HFF-Myc (cell line): ENCODE measurements at places on chromosomes 2 and 18.

DNA sequence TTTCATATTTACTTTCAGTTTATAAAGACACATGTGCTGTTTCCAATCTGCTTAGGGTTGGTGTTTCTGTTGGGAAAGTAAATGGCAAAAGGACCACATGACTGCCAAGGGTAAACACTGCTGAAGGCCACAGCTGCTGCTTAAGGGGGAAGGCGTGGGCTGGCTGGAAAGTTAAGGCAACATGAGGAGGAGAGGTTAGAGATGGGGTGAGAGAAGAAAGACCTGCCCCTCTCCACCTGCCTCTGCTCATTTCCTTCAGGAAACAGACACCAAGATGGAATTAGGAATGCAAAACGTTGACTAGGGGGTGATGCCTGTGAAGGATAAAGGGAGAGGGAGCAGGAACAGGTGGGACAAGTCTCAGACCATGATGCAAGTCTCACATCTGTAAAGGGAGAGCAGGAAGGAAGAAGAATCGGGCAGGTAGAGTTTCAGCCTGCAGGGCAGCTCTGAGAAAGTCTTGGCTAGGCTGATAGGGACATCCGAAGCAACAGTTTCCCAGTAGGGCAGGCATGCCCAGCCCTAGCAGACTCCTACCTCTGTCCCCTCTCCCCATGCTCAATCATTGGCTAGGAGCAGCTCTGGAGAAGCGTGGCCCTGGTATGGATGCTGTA is 86.0 kb downstream of the CDC42EP3 start:
- no peak for DNase-seq

DNA sequence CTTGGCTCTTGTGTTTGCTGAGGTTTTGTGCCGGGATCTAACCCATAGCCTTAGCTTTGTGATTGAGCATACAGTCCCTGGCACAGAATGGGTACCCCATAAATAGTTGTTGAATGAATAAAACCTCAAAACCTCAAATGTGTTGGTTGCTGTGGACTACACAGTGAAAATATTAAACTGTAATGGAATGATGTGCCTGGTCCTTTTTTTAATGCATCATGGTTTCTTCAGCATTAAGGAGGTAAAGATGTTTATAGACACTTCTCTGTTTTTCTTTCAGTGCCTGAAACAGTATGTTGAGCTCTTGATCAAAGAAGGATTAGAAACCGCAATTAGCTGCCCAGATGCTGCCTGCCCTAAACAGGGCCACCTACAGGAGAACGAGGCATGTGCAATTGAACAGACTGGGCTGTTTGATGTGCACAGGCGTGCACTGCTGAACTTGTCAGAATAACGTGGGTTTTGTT is 97.0 kb downstream of the RNF144A start:
- no peak for DNase-seq

- DNase-seq: no peak
These were observed 802.1 kb downstream of the CPS1 start for GRCh38 chr2:211358504-211358903.

- no peak for DNase-seq
These were observed 833.8 kb upstream of the PIK3C3 start for GRCh38 chr18:41121116-41121826.

DNA sequence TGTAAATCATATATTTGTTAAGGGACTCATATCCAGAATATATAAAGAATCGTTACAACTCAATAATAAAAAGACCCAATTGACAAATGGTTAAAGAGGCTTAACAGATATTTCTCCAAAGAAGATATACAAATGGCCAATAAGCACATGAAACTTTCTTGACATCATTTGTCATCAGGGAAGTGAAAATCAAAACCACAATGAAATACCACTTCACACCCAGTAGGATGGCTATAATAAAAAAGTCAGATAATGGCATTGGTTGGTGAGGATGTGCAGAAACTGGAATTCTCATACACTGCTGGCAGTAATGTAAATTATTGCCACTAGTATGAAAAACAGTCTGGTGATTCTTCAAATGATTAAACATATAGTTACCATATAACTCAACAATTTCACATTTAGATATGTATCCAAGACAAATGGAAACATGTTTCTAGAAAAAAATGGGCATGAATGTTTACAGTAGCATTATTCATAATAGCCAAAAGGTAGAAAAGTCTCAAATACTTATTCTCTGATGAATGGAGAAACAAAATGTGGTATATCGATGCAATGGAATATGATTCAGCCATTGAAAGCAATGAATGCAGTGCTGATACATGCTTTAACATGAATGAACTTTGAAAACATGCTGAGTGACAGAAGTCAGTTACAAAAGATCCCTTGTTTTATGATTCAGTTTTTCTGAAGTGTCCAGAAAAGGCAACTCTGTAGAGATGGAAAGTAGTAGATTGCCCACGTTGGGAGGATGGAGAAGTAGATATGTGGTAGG is 304.6 kb upstream of the ZEB2 start:
- DNase-seq: no peak

- DNase-seq: no peak
These were observed 32.3 kb downstream of the CCNT2 start for GRCh38 chr2:134950886-134951285.

- DNase-seq: no peak
These were observed 58.8 kb upstream of the CDC42EP3 start for GRCh38 chr2:37730037-37730818.

DNA sequence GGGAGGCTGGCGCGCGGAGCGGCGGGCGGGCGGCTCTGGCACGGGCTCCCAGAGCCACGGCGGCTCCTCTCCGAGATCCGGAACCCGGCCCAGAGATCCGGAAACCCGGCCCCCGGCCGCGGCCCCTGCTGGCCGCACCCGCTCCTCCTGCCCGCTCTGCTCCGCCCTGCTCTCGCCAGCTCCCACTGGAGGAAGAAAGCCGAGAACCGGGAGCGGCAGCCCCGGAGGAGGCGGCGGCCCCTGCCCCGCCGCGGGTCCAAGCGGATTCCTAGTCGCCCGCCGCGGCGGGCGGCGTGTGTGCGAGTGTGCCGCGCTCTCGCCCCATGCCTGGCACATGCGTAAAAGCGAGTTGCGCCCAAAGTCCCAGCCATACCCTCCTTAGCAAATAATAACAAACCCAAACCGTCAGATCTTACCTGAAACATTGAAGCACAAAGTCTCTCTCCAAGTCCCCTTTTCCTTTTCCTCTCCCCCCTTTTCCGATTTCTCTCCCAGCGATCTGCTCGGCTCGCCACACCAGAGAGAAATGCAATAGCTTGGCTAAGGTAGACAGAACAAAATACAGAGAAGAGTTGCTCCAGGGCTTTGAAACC is 108.7 kb upstream of the KCTD1 start:
- no peak for DNase-seq

- DNase-seq: no peak
These were observed 8.4 kb downstream of the HOXD3 start for GRCh38 chr2:176165370-176166050.

DNA sequence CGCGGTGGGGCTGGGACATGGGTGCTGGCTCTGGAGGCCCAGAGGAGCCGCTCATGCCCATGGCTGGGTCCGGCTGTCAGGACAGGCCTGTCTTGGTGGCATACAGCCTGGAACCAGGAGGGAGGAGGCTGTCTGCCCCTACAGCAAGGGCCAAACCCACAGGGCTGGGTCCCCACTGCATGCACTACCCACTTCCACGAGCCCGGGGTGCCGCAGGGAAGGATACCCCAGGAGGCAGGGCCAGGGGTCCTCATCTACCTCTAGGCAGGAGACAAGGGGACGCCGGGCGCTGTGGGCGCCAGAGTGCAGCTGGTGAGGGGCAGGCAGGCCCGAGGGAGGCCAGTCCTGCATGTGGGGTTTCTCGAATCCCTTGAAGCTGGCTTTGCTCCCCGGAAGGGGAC is 95.1 kb upstream of the GPC1 start:
- no peak for DNase-seq

- DNase-seq: no peak
These were observed 58.8 kb downstream of the PRKRA start for GRCh38 chr2:178392215-178392614.
